PC-9 (cell line): ENCODE measurements at places on chromosomes 11 and 22. TPM values are rescaled to one million over a fixed set of nuclear protein-coding genes. Genes with fewer than 3 reads are reported as not detected.

The GGTLC3 gene
- not detected in 2 replicates for total RNA-seq

The ST14 gene
- 139 and 141 TPM in 2 replicates for total RNA-seq

DNA sequence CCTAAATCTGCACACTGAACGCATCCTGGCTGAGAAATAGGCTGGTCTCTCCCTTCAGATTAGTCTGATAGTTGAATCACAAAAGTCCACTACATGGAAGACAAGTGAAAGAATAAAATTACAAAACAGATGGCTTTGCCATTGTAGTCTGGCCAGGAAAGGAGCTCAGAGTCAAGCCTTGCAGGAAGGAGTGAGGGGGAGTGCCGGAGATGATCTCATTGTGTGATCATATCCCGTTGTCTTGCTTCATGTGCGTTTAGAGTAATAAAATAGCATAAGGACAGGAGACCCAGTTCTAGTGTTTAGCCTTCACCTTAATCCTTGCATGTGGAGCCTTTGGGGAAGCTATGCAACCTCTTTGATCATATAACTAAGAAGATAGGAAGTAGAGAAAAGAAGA, 666.7 kb upstream of the RAG2 start:
- DNase-seq = no peak

- no peak for DNase-seq
Measured at GRCh38 chr11:27497284-27497866, 9.2 kb downstream of the LIN7C start.

DNA sequence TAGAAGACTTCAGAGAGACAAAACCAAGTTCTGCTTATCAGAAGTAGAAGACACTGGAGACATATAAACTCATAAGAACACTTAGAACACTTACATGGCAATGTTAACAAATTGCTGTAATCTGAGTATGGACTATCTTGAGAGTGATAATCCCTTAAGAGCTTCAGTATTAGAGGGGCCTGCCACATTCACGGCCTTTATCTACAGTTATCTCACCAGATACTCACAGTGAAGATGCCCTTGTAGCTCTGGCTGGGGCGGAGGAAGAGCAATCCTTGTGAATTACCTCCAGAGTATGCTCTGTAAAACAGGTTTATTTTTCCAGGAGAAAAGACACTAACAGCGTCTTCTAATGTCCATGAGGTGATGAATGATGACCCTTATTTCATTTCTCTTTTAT, 762.8 kb downstream of the FAM181B start:
- DNase-seq = no peak

- no peak for DNase-seq
Measured at GRCh38 chr11:126327281-126328000, 23.6 kb downstream of the DCPS start.

GRCh38 chr22:37060801-37061610, 9.5 kb downstream of the KCTD17 start:
- no peak for DNase-seq

- DNase-seq = no peak
Measured at GRCh38 chr11:134555510-134555909, 143.5 kb upstream of the B3GAT1 start.

- no peak for DNase-seq
Measured at GRCh38 chr11:76978239-76978638, 56.0 kb upstream of the B3GNT6 start.

DNA sequence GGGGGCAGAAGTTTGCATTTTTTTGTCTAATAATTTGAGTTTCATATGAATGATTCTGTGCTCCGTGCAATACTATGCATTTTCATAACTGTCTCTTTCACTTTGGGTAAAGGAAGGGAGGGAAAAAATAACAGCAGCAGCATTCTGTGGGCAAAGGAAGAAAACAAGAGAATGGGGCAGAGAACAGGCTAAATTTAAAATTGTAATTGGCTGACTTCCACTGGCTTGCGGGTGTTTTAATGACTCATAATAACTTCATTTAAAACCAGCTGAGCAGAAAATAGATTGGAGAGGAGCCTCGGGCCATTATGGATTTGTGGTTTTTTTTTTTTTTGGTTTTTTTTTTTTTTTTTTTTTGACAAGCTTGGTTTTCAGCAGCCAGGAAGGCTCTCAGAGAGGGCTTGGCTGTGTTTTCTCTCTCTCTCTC, 107.4 kb downstream of the ZBTB16 start:
- DNase-seq = peak; percentile 70

GRCh38 chr11:112470355-112470754, 209.7 kb upstream of the PLET1 start:
- no peak for DNase-seq

DNA sequence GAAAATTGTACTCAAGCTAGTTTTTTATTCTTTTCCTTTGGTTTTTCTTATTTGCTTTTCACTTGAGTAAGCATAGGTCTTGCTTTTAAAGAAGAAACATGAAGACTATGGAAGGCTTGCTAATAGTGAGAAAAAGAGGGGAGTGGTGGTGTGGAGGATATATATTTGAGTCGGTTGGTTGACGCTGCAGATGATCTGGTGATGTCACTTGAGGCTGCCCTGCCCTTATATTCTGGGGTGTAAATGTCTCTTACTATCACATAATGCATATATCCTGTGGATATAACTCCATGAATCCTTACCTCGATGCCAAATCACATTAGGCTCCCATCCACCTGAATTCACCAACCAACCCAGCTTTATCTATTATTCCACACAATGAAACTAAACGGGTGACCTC, 2.9 kb downstream of the GRIA4 start:
- no peak for DNase-seq
